ENCODE measurements at places on chromosomes 7 and 10.

DNA sequence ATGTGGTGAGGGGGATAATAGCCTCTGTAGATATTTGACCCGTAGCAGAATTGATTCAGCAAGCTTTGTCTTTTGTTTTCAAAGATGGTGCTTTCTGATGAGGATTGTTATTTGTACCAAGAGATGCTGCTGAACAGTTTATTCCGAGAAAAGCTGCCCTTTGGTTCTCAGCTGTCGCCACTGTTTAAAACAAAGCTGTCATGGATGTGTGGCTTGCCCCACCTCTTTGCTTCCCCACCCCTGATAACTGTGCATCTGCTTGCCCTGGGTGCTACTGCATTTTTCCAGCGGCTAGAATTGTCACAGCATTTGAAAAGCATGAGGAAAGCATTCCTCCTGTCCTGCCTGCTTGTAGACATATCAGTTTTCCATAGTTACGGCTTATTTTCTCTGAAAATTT lies 226.9 kb upstream of the CSTF2T start:
- DNase-seq: no peak

DNA sequence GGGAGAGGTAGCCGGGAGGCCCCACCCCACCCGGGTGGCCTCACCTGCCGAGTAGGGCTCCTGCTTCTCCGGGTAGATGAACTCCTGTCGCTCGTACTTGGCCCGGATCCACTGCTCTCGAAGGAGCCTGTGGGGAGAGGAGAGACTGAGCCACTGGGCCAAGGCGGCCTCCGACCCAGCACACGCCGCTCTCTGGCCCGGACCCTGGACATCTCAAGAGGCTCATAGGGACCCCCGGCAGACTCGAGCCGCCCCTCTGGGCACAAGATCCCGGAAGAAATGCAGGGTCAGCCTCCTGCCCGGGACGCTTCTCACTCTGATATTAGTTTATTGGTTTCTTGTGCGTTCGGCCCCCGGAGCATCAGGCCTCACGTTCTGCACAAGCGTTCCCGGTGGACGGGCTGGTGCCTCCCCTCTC lies 34.5 kb downstream of the ADAP1 start:
- no peak for DNase-seq

DNA sequence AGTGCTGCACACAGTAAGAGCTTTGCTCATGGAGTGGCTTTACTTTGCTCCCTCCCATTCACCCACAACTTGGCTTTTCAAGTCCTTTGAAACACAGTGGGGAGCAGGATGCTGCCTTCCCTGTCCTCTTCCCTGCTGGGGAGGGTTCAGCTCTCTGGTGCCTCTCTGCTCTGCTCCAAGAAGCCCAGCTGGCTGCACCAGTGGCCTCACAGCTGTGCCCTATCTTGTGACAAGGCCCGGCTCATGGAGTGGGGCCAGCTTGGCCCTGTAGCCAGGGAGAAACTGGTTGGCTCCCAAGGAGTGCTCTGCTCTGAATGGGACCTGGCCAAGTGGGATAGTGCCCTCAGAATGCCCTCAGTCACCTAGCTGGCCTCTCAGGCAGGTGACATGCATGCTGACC lies 212.3 kb upstream of the ZMIZ1 start:
- no peak for DNase-seq

- DNase-seq: no peak
Measured at GRCh38 chr7:100793806-100794660, 33.3 kb downstream of the EPHB4 start.

DNA sequence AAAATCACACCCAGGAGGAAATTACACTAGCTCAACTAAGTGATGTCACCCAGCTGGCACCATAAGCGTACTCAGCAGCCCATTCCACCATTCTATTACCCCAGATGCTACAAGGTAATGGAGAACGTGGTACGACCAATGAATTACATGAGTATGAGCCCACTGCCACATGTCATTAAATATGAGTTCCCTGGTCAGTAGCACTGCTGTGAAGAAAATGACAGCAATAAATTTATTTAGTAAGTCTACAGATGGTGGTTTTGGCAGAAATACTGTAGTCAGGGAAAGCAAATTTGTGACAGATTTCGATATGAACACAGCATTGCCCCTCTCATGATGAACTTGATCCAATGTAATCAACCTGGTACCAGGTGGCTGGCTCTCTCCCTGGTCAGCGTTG lies 154.2 kb downstream of the VWC2 start:
- no peak for DNase-seq

DNA sequence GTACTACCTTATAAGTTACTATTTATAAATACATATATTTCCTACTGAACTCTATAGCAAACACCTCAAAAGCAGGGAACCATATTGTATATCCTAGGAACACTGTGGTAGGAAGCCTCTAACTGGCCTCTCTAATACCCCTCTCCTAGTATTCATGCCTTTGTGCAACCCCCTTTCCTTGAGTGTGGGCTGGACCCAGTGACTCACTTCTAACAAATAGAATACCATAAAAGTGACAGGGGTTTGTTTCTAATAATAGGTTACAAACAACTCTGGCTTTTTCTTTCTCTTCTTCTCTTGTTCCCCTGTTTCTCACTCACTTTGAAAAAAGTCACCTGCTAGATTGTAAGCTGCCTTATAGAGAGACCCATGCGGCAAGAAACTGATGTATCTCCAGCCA lies 51.6 kb upstream of the MACC1 start:
- no peak for DNase-seq

GRCh38 chr7:40866601-40867000 lies 731.8 kb downstream of the SUGCT start:
- no peak for DNase-seq

GRCh38 chr10:114420811-114421485 lies 16.6 kb upstream of the AFAP1L2 start:
- DNase-seq: no peak

DNA sequence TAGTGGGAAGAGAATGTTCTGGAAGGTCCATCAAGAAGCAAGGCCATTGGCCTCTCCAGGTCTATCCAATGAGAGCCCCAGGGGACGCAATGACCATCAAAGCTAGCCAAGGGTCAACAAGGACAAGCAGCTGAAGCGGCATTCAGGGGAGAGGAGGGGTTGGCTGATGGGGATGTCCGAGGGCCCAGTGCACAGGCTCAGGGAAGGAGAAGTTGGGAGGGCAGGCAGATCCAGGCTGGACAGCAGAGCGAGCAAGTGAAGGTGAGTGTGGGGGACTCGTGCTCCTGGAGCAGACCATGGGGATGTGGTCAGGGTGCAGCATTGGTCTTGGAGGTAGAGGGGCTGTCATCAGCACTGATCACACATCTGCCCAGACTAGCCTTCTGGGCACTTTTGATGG lies 275.4 kb upstream of the TCERG1L start:
- DNase-seq: no peak

DNA sequence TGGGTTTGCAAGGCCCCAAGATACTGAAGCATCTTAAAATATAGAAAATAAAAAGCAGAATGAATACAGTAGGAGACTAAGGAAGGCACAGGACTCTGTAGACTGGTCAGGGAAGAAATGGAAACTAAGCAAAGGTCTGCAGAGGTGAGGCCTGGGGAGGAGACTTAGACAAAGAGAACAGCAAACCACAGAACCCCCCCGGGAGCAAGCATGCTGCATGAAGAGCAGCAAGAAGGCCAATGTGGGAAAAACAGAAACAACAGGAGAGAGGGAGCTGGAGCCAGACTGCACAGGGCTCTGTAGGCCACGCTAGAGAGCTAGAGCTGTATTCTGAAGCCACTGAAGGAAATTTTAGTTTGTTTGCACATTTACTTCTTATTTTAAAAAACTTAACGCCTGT lies 45.7 kb upstream of the ARID5B start:
- DNase-seq: no peak

DNA sequence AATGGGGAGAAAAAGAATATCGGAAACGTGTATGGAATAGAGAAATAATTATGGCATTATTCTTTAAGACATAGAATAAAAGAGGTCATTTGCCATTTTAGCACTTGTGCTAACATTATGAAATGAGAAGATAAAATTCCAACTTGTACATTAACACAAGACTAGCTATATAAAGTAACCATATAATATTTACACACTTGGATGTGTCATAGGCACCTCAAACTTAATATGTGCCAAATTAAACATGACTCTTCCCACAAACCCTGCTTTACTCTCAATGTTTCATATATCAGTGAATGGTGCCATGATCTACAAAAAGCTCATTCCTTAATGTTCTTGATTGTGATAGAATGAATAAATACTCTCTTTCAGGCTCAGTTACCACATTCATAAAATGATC lies 4.1 kb upstream of the MINDY3 start:
- DNase-seq: no peak

DNA sequence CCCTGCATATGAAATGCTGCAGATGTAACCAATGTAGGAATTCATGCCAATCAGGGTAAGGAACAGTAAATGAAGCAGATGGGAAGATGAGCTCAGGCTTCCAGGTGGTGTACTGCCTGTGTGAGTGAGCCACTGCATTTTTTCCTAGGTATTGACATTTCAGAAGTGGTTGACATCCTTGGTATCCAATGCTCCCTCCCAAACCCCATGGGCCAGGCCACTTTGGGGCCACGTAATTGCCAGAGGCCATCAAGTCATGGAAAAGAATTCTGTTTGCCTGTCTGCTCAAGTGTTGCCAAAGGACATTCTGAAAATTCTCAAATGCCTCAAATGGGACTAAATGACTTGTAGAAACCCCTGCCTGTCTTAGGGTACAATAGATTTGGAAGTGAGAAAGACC lies 384.6 kb downstream of the GATA3 start:
- DNase-seq: no peak

- DNase-seq: no peak
Measured at GRCh38 chr10:127194599-127194998, 1.8 kb downstream of the INSYN2A start.

DNA sequence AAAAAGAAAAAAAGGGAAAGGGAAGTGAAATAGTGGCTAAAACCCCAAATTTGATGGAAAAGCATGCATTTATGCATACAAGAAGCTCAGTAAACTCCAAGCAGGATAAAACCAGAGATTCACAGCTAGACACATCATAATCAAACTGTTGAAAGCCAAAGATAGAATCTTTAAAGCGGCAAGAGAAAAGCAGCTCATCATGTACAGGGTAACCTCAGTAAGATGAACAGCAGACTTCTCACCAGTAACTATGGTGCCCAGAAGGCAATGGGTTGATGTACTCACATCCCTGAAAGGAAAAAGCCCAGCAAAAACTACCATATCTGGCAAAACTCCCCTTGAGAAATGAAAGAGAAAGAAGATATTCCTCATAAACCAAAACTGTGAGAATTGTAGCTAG lies 60.4 kb downstream of the TPST1 start:
- DNase-seq: no peak

- no peak for DNase-seq
Measured at GRCh38 chr7:33614357-33615117, 290.8 kb upstream of the BMPER start.

DNA sequence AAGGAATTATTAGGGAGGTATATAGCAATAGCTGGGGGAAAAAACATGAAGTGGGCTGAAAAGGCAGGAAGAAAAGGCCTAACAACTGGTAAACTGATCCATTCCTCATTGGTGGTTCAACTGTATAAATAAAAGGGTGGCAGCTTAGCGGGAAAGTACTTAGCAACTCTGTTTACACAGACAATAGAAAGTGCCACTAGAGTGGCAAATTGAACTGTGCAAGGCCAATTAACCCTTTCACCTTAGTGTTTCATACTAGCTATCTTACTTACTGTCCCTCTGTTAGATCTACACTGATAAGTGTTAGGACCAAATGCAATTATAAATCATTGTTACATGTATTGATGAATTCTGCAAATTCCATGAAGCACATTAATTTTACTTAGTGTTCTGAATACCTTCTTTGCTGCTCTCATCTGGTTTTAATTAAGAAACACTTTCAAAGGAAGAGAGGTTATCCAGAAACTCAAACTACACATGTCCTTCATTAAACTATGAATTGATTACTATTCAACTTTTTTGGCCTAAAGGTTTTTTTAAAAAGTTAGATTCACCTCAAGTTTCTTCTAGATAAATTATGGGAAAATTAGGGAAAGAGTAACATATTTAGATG lies 28.0 kb downstream of the DNAJC1 start:
- no peak for DNase-seq

GRCh38 chr7:95662987-95663386 lies 66.7 kb upstream of the PDK4 start:
- DNase-seq: no peak

- DNase-seq: no peak
Measured at GRCh38 chr7:380139-380485, 90.1 kb downstream of the FOXL3 start.

- DNase-seq: no peak
Measured at GRCh38 chr10:11573497-11573896, 38.0 kb downstream of the USP6NL start.

GRCh38 chr10:132066186-132066585 lies 440 bp downstream of the JAKMIP3 start:
- no peak for DNase-seq

GRCh38 chr10:43939939-43940820 lies 291.5 kb upstream of the ZNF32 start:
- DNase-seq: no peak

DNA sequence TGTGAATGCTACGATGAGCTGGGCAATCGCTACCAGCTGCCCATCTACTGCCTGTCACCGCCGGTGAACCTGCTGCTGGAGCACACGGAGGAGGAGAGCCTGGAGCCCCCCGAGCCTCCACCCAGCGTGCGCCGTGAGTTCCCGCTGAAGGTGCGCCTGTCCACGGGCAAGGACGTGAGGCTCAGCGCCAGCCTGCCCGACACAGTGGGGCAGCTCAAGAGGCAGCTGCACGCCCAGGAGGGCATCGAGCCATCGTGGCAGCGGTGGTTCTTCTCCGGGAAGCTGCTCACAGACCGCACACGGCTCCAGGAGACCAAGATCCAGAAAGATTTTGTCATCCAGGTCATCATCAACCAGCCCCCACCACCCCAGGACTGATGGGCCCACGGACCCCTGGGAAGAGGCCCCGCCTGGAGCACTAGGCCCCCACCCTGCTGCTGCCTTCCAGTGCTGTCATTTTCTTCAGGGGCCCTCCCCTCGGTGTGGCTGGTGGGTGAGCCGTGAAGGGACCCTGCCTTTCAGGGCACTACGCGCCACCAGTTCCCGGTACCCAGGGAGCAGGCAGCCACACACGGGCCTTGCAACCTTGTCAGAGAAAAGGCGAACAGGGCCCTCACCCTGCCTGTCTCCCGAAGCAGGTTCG lies 2.3 kb upstream of the ANKRD2 start:
- DNase-seq: no peak

DNA sequence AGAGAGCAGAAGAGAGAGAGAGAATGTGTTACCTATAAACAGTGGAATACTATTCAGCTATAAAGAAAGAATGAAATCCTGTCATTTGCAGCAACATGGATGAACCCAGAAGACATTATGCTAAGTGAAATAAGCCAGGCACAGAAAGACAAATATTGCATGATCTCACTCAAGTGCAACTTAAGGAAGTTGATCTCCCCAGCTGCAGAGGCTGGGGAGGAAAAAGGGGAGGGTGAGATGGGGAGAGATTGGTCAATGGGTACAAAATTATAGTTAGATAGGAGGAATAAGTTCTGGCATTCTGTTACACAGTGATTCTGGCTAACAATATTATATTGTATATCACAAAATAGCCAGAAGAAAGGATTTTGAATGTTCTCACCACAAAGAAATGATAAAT lies 11.2 kb upstream of the JAZF1 start:
- no peak for DNase-seq

GRCh38 chr10:62384057-62384446 lies 9.9 kb downstream of the ZNF365 start:
- peak; percentile 33 for DNase-seq

GRCh38 chr10:118970770-118971169 lies 58.7 kb upstream of the NANOS1 start:
- DNase-seq: no peak

All from activated CD8-positive, alpha-beta memory T cell treated with anti-CD3 and anti-CD28 coated beads for 1 hour (primary cell).